ENCODE measurements at places on chromosomes 12 and 14.

DNA sequence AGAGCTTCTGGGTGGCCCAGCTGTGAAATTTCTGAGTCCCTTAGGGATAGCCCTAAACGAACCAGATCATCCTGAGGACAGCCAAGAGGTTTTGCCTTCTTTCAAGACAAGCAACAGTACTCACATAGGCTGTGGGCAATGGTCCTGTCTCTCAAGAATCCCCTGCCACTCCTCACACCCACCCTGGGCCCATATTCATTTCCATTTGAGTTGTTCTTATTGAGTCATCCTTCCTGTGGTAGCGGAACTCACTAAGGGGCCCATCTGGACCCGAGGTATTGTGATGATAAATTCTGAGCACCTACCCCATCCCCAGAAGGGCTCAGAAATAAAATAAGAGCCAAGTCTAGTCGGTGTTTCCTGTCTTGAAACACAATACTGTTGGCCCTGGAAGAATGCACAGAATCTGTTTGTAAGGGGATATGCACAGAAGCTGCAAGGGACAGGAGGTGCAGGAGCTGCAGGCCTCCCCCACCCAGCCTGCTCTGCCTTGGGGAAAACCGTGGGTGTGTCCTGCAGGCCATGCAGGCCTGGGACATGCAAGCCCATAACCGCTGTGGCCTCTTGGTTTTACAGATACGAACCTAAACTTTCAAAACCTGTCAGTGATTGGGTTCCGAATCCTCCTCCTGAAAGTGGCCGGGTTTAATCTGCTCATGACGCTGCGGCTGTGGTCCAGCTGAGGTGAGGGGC is 38.9 kb downstream of the DAD1 start:
- DNase-seq = no peak

DNA sequence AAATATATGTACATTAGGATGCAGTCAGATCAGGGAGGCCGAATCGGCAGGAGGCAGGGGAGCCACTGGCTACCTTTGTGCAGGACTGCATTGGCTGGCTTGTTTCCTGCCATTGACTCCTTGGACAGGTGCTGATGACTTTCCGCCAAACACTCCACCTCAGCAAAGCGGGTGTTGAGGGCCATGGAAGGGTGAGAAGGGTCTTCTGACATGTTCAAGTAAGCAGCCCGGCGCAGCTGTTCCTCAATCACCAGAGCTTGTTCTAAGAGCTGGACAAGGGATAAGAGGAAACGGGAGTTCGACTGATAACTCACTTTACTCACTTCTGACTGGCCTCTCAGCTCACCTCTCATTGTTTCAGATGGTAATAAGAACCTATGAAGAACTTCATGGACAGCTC is 4.9 kb upstream of the NOP2 start:
- DNase-seq = no peak

- DNase-seq = no peak
Measured at GRCh38 chr12:59695379-59695778, 99.5 kb downstream of the SLC16A7 start.

DNA sequence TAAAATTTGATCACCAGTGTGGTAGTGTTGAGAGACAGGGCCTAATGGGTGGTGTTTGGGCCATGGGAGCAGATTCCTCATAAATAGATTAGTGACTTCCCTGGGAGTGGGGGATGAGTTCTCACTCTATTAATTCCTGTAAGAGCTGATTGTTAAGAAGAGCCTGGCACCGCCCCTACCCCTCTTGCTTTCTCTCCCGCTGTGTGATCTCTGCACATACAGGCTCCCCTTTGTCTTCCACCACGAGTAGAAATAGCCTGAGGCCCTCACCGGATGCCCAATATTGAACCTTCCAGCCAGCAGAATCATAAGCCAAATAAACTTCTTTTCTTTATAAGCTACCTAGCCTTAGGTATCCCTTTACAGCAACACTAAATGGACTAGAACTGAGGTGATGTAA is 31.9 kb upstream of the CAND1 start:
- no peak for DNase-seq

DNA sequence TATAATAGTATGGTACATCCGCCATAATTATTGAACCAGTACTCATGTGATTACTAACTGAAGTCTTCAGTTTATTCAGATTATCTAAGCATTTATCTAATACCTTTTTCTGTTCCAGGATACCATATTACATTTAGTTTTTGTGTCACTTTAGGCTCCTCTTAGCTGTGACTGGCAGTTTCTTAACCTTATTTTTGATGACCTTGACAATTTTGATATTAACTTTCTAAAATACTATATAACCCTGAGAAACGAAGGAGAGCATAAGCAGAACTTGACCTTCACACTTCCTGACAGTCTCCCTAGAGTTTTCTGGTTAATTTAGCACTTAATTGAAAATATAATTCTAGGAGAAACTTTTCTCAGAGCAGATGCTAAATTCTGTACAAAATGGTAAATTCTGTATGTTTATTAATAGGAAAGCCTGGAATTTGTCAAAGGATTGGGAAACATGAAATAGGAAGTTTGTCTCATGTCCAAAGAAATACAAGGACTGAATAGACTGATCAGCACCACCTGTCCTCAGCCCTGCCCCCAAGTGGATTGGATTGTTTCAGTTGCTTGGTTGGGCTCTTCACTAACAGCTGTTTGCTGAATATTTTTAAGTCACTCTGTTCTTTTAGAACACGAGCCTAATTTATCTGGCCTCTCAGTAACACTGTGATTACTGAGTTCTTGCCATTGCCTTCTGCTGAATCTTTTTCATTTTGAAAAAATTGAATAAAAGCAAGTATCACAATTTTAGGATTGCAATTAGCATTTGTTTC is 6.0 kb downstream of the BICDL1 start:
- DNase-seq = no peak

DNA sequence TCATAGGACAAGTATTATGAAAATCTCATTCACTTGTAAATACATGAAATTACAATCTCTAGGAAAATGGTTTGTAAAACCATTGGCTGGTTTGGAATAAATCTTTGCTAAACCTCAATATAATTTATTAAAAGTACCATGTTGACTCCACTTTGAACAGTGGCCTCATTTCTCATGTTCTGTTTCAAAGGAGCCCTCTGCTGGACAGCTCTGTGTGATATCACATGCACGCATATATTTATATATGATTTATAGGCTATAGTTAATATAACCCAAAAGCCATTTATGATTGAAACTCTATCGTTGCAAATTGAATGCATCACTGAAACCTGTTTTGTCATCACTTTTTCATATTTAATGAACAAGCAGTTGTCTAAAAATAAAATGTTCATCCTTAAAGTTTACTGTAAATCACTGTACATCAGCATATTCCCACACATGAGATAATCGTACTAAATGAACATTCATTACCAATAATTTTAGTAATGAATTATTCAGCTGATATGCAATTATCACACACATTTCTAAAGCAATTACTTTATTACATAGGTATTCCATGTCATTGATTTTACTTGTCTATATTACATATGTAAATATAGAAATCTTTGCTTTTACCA is 493.8 kb downstream of the NPAS3 start:
- no peak for DNase-seq

All from NCI-H187 (cell line).